ENCODE measurements at places on chromosomes 3 and 15.

GRCh38 chr3:42511736-42512135 lies 9.3 kb downstream of the VIPR1 start:
- no peak for DNase-seq

DNA sequence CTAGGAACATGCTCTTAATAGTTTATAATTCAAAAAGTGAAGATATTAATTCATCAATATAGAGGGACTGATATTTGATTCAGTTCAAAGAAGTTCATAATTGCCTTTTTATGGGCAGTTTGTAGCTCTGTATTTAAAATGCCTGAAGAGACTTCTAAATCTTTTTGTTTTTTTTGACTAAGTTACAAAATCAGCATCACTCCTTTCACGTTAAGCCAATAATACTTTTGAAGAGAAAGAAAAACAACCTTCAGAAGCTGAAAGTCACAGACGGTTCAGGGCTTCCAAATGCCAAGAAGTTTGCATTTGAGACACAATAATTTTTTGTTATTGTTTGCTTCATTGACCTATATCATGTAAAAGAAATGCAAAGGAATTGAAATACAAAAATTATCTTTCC lies 394.6 kb upstream of the NR2F2 start:
- no peak for DNase-seq

DNA sequence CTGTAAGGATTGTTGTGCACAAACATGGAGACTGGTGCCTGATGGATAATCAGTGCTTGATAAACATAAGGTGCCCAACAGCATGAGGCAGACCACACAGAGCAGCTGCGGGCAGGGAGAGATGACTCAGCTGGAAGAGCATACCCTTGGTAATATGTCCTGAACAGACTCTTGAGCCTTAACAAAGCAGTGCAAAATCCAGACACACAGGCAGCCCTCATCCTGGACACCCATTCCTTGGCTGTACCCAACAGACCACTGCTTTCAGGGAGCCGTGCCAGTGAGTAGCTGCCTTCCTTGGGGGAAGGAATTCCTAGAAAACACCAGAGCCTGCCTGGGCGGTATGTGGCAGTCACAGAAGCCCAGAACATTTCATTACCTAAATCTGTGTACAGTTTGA lies 156.2 kb downstream of the CLSTN2 start:
- DNase-seq: no peak

DNA sequence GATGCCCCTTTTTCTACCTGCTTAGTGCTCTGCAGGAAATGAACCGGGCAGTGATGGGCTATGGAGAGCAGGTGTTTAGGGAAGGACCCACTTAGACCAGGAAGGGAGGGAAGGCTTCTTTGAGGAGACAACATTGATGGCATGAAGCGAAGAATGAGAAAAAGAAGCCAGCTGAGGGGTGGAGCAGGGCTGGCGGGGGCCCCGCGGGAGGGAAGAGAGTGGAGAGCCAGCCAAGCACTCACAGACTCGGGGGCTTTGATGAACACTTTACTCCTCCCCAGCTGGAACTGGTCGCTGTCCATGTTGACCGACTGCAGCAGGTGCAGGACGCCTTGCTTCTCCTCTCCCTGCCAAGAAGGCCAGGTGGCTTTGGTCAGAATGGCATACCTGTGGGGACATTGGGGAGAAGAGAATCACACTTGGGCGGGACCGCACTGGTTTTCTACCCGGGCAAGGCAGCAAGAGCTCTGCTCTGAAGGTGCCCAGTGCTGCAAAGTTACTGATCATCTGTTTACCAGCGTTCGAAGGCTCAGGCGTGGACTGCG lies 28.4 kb upstream of the LDHAL6B start:
- DNase-seq: no peak

GRCh38 chr3:123449997-123450604 lies 1.2 kb upstream of the ADCY5 start:
- no peak for DNase-seq

DNA sequence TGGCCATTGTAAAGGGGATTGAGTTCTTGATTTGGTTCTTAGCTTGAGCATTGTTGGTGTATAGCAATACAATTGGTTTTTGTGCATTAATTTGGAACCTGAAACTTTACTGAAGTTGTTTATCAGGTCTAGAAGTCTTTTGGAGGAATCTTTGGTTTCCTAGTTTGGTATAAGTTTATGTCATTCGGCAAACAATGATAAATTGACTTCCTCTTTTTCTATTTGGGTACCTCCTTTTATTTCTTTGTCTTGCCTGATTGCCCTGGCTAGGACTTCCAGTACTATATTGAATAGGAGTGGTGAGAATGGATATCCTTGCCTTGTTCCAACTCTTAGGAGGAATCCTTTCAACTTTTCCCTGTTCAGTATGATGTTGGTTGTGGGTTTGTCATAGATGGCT lies 32.1 kb downstream of the SPESP1 start:
- DNase-seq: no peak

- no peak for DNase-seq
Observed at GRCh38 chr15:36161771-36162212, 417.6 kb upstream of the CDIN1 start.

- DNase-seq: no peak
Observed at GRCh38 chr3:50238549-50239026, 2.6 kb downstream of the GNAI2 start.

Data from activated gamma-delta T cell (primary cell).